ENCODE measurements at places on chromosomes 7 and 10. TPM values are rescaled to one million over a fixed set of nuclear protein-coding genes. Genes with fewer than 3 reads are reported as not detected.

The CACNA2D1 gene
- polyA plus RNA-seq, result 105 TPM

The SUN3 gene
- polyA plus RNA-seq, result not detected

The FXYD4 gene
- 1.1 TPM for polyA plus RNA-seq

The ZNF3 gene
- polyA plus RNA-seq, result 29.8 TPM

The SPRN gene
- polyA plus RNA-seq, result 4.6 TPM

The GNGT1 gene
- polyA plus RNA-seq, result not detected

DNA sequence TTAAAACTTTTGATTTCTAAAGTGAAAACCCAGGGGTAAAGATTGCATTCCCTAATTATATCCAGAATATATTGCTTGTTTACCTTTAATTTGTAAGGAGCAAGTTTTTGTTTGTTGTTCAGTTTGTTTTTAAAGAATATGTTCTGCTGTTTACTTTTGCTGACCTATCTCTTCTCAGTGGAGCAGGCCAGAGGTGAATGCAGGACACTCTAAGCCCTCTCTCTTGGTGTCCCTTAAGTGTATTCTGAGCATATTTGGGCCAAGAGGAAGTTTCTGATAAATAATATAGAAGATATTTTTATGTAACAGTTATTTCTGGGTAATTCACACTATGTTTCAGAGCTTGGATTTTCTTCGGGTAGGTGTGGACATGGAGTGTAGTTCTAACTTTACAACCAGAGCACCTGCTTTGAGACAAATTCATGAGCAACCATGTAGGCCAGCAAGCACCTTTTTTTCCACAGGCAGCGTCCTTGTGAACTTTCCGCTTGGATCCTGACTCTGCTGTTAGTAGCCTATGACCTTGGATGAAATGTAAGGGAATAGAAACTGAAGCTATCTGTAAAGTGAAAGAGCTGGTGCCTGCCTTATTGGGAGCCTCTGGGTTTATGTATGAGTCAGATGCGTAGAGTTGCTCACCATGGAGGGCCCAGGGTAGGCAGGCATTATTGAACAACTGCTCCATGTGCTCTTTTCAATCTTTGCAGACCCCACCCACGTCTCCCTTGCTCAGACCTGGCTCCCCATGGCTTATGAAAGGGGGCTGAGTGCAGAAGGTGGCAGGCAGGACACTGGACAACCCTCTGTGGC is 16.1 kb downstream of the OGDH start:
- DNase-seq, result no peak

- peak; percentile 41 for DNase-seq
These were observed 58.7 kb downstream of the CREB3L2 start for GRCh38 chr7:137943132-137943551.

DNA sequence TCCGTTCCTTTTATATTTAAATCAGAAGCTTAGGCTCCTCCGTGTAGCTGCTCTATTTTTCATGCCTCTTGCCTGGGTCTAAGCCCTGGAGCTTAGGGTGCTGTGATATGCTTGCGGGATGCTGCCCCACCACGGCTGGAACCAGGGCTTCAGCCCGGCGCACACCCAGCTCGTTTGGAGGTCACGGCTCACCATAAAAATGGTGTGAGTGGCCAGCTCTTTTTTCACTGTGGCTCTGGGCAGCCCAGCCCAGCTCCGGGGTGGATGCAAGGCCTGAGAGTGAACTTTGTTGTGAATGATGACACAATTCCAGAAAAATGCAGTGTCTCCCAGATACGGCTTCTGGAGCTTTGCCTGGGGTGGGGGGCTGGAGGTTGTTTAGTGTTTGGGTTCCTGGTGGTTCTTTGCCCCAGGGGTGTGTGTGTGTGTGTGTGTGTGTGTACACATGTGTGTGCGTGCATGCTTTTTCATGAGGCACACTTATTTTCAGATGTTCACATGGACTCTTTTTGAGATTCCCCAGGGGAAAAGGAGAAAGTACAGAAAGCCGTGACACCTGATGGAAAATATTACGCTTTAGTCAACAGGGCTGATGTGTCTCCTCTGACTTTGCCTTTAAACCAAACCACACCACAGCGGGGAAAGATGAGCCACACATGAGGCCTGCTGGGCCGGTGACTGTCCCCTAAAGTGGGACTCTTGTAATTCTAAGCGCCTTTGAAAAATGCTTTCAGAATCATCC is 46.2 kb downstream of the GRK5 start:
- DNase-seq, result peak; percentile 77

DNA sequence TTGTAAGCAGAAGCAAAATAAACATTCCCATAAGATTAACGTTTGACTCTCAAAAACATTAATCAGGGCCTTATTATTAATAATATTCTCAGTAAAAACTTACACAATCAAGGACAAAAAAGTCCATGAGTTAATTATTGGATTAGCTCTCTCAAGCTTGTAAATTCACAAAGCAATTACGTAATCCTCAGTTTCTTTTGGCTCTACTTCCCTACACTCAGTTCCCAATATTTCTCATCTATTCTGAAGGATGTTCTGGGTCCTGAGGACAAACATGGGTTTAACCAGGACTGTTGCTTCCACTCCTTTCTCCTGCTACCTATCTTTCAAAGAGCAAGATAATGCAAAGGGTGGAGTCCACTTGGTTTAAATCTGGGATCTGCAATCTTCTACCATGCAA is 15.1 kb downstream of the FBXL13 start:
- no peak for DNase-seq

GRCh38 chr7:112135815-112136214 is 70.4 kb downstream of the DOCK4 start:
- DNase-seq, result no peak

- DNase-seq, result no peak
These were observed 23.7 kb downstream of the FIGNL1 start for GRCh38 chr7:50426280-50427045.

GRCh38 chr7:66629222-66630062 is 761 bp downstream of the KCTD7 start:
- DNase-seq, result peak; percentile 11

DNA sequence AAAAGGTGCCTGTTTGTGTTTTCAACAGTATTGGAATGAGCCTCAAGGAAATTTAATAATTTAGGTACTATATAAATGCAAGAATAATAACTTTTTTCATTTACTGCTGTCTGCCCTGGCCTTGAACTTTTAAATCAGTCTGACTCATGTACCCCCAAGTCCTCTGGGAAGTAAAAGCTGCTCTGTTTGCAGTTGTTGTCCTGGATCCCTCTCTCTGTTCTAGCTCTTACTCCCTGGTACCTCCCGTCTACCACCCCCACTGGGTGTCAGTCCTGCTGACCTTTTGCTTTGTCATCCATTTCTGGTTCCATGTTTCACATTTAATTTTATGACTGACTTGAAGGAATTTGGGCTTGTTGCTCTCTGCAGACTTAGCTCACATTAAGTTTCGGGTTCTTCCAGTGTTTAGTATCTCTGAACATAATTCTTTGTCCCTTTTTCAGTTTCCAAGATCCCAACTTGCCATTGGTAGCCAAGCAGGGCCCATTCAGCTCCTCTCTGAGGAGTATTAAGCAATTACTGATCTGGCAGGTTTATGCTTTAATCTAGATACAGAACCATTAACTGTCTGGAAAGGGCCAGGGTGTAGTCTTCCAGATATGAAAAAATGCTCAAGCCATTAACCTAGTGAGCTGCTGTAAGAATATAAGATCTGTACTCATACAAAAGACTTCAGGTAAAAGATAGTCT is 208.7 kb upstream of the FAM3C start:
- no peak for DNase-seq

GRCh38 chr7:77866370-77866769 is 67.8 kb downstream of the PHTF2 start:
- DNase-seq, result no peak

- no peak for DNase-seq
These were observed 129.8 kb upstream of the TNRC18 start for GRCh38 chr7:5553298-5553877.

GRCh38 chr10:6871128-6871527 is 291.1 kb upstream of the PRKCQ start:
- DNase-seq, result no peak

DNA sequence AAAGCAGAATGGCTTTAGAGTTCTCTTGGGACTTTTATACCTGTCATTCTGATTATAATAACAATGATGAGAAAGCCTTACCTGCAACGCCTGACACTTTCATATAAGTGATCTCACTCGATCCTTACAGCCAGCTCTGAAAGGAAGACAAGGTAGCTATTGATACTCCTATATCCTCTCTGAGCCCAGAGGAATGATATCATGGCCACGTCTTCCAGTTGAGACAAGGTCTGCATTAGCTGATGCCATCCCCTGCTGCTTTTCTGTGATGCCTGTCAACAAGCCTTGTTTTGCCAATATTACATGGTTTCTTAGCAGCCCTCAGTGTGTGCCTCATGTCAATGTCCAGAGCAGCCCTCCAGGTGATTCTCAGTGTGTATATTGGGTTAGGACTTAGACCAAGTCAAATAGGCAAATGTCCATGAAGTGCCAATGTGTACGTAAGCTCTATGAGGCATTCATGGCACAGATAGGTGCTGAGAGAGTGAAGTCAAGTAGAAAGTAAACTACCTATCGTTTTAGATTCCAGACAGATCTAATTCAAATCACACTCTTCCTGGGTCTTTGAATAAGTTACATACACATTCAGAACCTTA is 405.9 kb downstream of the ADRA2A start:
- DNase-seq, result no peak

- DNase-seq, result no peak
These were observed 656.1 kb upstream of the FOXK1 start for GRCh38 chr7:4025694-4026615.
